ENCODE measurements at places on chromosomes 5 and 9. TPM values are rescaled to one million over a fixed set of nuclear protein-coding genes. Genes with fewer than 3 reads are reported as not detected.

The FOXI1 gene
- not detected for total RNA-seq

The MED27 gene
- total RNA-seq = 32.9 TPM

The LCN1 gene
- 0.26 TPM for total RNA-seq

The FGD3 gene
- total RNA-seq = 0.16 TPM

The HTR4 gene
- not detected for total RNA-seq

The PCDHGA6 gene
- total RNA-seq = 0.22 TPM

The ARPC5L gene
- 54.8 TPM for total RNA-seq

The PKD2L2 gene
- not detected for total RNA-seq

The UBAP2 gene
- total RNA-seq = 46.9 TPM

The NFIB gene
- total RNA-seq = 10.0 TPM

The DRD1 gene
- 0.05 TPM for total RNA-seq

The PCDHA8 gene
- total RNA-seq = 0.02 TPM

The DCTN4 gene
- 20.3 TPM for total RNA-seq

The PCDHB5 gene
- 1.3 TPM for total RNA-seq

The ORM2 gene
- total RNA-seq = not detected

The ANKRD55 gene
- not detected for total RNA-seq

The BTNL3 gene
- total RNA-seq = not detected

The ZNF367 gene
- 5.3 TPM for total RNA-seq

The IFNK gene
- not detected for total RNA-seq

The HARS2 gene
- 36.7 TPM for total RNA-seq

The SPEF2 gene
- total RNA-seq = 1.8 TPM

The DAB2IP gene
- total RNA-seq = 9.8 TPM

The FXN gene
- total RNA-seq = 25.3 TPM

The ODF2 gene
- total RNA-seq = 25.2 TPM

The SUSD3 gene
- 0.82 TPM for total RNA-seq

The ZNF618 gene
- 9.3 TPM for total RNA-seq

The GPRIN1 gene
- total RNA-seq = 9.2 TPM

The GPR150 gene
- total RNA-seq = 0.07 TPM

The ZNF354C gene
- 0.79 TPM for total RNA-seq

The ALDH1A1 gene
- total RNA-seq = 5,218 TPM

The SHLD3 gene
- total RNA-seq = 2.7 TPM

The IL3 gene
- total RNA-seq = not detected

The TRIM7 gene
- 40.4 TPM for total RNA-seq

The FABP6 gene
- total RNA-seq = 0.68 TPM

The ANKRD18B gene
- total RNA-seq = 4.6 TPM

The F2RL1 gene
- total RNA-seq = 227 TPM

The AK6 gene
- 34.4 TPM for total RNA-seq

The STKLD1 gene
- 0.64 TPM for total RNA-seq

The FUBP3 gene
- total RNA-seq = 52.2 TPM

The PRRX2 gene
- total RNA-seq = 5.3 TPM

The PPP1R26 gene
- total RNA-seq = 17.3 TPM

The IL13 gene
- not detected for total RNA-seq

The NUTM2G gene
- not detected for total RNA-seq

The ROPN1L gene
- 2.3 TPM for total RNA-seq

The IFNA21 gene
- not detected for total RNA-seq

The HMMR gene
- total RNA-seq = 24.9 TPM

The TCF7 gene
- total RNA-seq = 10.2 TPM

The CDH6 gene
- 0.07 TPM for total RNA-seq

The FIBCD1 gene
- 25.1 TPM for total RNA-seq

The FREM1 gene
- total RNA-seq = not detected

The CYSRT1 gene
- 5.0 TPM for total RNA-seq

The AIF1L gene
- total RNA-seq = 2.0 TPM

The MARVELD2 gene
- total RNA-seq = 2.5 TPM

All from A549 treated with AZD2906 at 1 μM for 4 hours (cell line).